ENCODE measurements at places on chromosomes 1 and 21. TPM values are rescaled to one million over a fixed set of nuclear protein-coding genes. Genes with fewer than 3 reads are reported as not detected.

The ALG14 gene
- 4.3 TPM for total RNA-seq

The NOL9 gene
- total RNA-seq, result 16.5 TPM

The SPRR1A gene
- total RNA-seq, result not detected

The SPRR2A gene
- total RNA-seq, result not detected

The KCNJ9 gene
- total RNA-seq, result 0.06 TPM

The UBL4B gene
- total RNA-seq, result not detected

DNA sequence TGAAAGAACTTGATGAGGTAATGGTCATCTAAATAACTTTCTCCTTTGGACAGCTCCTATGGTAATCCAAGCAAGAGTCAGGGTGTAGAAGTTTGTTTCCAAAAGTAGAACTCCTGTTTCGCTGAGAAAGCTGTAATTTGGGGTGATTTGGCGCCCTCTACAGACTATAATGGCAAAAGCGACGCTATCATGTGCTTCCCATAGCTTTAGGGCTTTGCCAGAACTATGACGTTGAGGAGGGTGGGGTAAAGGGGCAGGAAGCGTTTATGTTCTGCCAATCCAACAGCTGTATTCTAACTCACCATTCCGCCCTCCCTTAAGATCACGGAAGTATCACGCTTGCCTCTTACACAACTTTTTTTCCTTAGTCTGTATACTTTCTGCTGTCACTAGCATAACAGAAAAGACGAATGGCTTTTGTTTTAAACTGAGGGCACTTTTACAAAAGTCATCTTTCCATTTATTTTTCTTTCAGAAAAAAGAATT, at the start of gene FMO4:
TSS of gene FMO4 (plus strand) at position 349 of the 486 bp plus-strand sequence. CDS start 5,643 bp downstream, outside the sequence.
- DNase-seq, result peak; percentile 85

GRCh38 chr1:185158800-185159199, 1.8 kb downstream of the SWT1 start:
- DNase-seq, result no peak

- DNase-seq, result no peak
Measured at GRCh38 chr1:92536211-92536979, 49.7 kb upstream of the GFI1 start.

- no peak for DNase-seq
Measured at GRCh38 chr1:208068407-208068806, 157.5 kb upstream of the CD34 start.

- DNase-seq, result no peak
Measured at GRCh38 chr1:4308806-4309205, 345.6 kb upstream of the AJAP1 start.

GRCh38 chr1:222889440-222889839, 74.6 kb downstream of the DISP1 start:
- no peak for DNase-seq

DNA sequence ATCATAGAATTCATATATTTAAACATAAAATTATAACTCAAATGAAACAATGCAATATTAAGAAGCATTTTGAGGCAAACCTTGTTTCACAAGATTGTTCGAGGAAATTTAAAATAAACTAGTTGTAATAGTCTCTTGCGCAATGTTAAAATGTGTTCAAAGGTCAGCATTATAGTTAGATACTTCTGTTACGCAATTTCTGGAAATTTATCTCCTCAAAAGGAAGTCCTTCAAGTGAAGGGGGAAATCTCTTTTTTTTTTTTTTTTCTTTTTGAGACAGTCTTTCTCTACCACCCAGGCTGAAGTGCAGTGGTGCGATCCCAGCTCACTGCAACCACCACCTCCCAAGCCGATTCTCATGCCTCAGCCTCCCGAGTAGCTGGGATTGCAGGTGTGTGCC, 52.1 kb downstream of the FMO4 start:
- DNase-seq, result no peak

- DNase-seq, result no peak
Measured at GRCh38 chr1:201318504-201319340, 35.4 kb downstream of the PKP1 start.

DNA sequence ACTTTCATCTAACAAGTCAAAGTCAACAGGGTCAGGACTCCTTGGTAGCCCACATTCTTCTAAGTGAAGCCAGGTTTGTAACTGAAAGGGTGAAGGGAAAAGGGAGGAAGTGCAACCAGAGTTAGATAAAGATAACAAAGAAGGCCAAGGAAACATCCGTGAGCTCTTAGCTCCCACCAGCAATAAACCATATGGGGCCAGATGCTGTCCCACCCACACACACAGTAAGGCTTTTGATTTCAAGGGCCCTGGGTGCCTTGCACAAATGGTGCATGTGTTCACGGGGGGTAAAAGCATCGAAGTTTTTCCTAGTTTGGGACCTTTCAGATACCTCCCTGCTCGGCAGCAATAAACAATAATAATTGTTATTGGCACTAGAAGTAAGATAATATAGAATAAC, 5.1 kb upstream of the TIAM1 start:
- DNase-seq, result no peak

- DNase-seq, result no peak
Measured at GRCh38 chr1:14972107-14972506, 181.4 kb upstream of the TMEM51 start.

GRCh38 chr1:54371038-54371941, 34.9 kb downstream of the SSBP3 start:
- no peak for DNase-seq

- DNase-seq, result no peak
Measured at GRCh38 chr1:78370356-78370755, 120.4 kb upstream of the PTGFR start.

- DNase-seq, result no peak
Measured at GRCh38 chr21:16811011-16811410, 701.8 kb upstream of the CXADR start.

Measured in left cardiac atrium (tissue), 4 donors.